ENCODE measurements at places on chromosomes 5 and 9.
A peak's percentile ranks its signal among the peaks of the same experiment; 100 is the strongest.

DNA sequence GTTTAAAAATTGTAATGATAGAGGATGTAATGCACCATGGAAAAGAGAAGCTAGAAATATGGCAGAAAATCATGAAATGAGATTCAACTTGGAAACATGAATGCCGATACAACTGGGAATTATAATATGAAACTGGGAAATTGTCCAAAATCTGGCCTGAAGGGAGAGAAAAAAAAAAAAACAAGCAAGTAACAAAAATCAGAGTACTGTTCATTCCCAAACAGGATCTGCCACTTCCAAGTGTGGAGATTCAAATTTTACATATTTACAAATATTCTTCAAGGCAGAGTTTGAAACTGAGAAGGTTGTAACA is 56.6 kb upstream of the MOCS2 start:
- no peak for DNase-seq

DNA sequence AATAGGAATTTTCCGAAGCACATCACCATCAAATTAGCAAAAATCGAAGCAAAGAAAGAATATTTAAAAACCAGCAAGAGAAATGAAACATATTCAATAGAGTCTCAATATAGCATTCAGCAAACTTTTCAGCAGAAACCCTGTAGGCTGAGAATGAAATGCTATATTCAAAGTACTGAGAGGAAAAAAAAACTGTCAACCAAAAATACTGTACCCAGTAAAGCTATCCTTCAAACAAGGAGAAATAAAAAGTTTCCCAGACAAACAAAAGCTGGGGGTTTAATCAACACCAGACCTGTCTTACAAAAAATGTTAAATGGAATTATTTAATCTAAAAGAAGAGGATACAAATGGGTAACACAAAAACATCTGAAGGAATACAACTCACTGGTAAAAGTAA is 116.0 kb downstream of the TRPM3 start:
- no peak for DNase-seq

- no peak for DNase-seq
Measured at GRCh38 chr9:34374905-34375552, 1.7 kb downstream of the MYORG start.

- peak; percentile 2 for DNase-seq
Measured at GRCh38 chr5:10288592-10289219, 19.0 kb downstream of the CMBL start.

DNA sequence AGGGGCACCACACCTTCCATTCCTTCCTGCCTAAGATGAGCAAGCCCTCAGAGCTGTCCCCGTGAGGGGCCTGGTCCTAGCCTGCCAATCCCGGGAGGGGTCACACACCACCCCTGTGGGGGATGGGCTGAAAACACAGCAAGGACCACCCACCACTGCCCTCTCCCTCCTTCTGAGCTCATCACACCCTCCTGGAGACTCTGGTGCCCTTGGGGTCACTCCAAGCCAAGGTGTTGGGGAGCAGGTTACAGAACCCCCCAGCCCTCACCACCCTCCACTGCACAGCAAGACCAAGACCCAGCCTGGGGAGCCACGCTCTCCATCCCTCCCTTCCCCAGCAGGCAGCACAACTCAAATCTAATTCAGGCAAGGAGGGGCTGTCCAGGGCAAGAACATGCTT is 60.5 kb upstream of the PPP1R26 start:
- DNase-seq: no peak

DNA sequence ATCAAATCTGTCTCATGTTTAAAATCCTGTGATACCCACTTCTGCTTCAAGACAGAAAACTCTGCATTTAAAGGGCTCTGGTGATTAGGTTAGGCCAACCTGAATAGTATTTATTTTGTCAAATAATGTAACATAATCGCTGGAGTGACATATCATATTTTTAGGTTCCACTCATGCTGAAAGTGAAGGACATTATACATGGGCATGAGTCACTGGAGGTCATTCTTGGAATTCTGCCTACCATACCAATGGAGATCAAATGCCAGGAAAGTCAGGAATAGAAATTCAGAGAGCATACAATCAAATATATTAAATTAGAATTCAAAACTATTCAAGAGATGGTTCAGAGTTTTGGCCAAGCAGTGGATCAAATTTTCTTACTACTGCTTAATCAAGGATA is 97.1 kb upstream of the PRSS3 start:
- no peak for DNase-seq

DNA sequence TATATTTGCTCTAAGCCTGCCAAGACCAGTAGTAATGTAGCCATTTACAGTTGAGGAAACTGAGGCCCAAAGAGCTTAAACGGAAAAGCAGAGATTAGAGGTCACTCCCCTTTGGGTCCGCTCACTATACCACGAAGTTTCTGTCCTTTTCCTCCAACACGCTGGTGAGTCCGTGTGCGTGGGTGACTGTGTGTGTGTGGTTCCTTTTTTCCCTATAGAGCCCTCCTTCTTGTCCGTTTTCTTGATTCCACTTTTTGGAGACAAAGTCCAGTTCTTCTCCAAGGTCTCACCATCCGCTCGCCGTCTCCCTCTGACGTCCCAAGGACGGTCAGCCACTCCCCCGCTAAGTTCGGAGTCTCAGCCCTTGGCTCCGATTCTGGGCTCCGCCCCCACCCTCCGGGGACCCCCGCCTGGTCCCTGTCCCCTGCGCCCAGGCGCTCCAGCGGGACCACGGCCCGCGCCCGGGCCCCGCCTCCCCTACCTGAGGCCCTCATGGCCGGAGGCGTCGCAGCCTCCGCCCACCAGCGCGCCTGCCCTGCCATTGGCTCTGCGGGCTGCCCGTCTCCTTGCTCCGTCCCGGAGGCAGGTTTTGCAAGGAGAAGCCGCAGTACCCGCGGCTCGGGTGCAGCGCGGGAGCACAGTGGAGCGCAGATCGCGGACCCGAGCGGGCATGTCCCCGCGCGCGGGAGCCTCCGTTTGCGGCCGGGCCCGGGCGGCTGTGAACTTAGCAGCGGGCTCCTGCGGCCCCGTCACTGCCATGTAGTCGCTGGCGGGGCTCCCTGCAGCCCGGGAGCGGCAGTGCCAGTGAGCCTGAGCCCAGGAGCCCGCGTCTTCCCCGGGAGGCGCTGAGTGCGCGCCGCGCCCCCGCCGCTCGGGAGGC is at the start of gene MAST4:
Gene MAST4 (plus strand): TSS at position 638 of the 880 bp plus-strand sequence. CDS start 263 bp downstream, outside the sequence.
- DNase-seq: no peak

- DNase-seq: no peak
Measured at GRCh38 chr9:12798066-12798770, 23.4 kb downstream of the LURAP1L start.

DNA sequence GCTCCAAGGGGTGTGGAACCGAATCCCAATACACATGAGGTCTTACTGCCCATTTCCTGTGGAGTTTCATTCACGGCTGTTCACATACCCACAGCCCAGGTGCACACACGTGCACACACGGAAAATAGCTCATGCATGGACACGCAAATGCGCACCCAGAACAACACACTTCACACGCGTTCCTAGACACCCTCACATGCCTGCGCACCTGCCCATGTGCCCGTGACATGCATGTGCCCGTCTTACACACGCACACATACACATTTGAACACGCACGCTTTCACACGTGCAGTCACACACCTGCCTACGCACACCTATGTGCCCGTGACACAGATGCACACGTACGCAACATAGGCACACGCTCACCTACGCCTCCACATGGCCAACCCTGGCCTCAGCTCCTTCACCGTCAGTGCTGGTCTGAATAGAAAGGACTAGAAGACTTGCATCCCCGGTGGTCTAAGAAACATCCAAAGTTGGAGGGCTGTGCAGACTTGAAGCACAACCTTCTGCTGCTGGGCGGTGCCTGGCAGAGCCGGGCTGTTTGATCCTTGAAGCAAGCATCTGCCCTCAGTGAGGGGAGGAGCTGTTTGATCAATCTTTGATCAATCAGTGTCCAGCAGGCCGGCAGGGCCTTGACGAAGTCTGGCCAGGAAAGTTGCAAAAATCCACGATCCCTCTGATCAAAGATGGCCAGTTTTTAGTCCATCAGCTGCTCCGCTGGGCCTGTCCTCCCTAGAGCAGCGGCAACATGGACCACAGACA is 164.7 kb downstream of the OLFM1 start:
- DNase-seq: no peak

- peak; percentile 30 for DNase-seq
Measured at GRCh38 chr5:170333161-170333910, 35.8 kb upstream of the LCP2 start.

DNA sequence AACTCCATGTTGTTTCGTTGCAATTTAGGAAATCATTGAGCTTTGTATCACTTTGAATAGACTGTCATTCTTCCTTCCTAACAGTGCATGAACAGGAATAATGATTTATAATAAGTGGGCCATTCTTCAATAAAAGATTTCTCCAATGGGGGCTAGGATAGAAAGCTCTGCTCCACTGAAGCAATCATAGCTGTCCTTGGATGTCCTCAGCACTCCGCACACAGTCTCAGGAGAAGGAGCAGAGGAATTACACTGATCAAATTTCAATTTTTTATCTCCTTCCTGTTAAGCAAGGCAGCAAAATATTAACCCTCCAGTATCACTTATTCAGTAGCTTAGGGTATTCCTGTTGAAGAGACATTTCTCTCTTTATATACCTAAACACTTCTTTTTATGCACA is 532.7 kb upstream of the ST8SIA4 start:
- DNase-seq: no peak

- DNase-seq: peak; percentile 38
Measured at GRCh38 chr5:141557681-141558136, 61.1 kb downstream of the DIAPH1 start.

DNA sequence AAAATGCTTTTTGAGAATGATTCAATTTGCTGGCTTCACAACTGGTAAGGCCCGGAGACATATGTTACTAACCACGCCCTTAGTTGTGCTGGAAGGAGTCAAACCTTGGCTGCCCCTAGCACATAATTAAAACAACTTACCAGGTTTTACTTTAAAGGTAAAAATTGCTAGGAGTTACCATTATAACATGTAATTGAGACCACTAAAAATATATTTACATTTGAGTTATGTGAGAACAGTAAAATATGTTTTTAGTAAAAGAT is 435.6 kb upstream of the CDH9 start:
- no peak for DNase-seq

DNA sequence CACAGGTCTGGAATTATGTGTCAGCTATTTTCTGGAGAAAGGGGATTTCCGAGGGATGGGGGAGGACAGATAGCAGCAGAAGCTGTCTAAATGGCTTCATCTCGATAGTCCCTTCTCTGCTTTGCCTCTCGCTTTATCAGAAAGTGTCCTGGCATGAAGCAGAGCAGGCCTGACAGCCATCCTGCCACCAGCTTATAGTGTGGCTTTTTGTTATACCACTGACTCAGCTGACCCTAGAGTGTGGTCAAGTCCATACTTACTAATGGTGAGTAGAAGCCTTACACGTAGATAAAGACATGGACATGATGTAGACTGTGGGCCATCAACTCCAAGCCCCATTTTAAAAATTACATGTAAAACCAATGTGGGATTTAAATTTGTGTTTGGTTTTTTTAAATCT is 50.0 kb downstream of the RCL1 start:
- no peak for DNase-seq

- peak; percentile 23 for DNase-seq
Measured at GRCh38 chr5:108728566-108729241, 19.0 kb upstream of the FER start.

DNA sequence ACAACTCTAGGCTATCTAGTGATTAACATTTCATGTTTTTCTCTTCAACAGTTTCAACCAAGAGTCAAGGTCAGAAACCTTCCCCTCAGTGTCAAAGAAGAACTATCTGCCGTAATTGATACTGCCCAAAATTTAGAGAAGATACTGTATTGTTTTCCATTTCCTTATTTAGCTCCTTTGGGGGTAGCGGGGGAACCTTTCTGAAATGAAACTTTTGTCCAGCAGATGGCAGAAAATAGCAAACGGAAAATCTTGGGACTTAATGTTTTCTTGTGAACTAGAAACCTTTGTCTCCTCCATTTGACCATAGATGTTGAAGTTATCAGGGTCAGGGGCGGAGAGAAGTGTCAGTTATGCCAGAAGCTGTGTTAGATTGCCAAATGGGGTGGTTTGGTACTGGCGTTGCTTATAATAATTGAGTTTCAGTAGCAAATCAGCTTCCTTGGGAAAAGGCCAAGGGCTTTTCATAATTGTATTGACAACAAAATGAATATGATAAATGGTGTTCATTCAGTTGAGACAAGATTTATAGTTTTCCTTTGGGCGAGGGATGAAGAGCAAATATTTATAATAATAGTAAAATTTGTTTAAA is 101.7 kb upstream of the TLX3 start:
- no peak for DNase-seq

DNA sequence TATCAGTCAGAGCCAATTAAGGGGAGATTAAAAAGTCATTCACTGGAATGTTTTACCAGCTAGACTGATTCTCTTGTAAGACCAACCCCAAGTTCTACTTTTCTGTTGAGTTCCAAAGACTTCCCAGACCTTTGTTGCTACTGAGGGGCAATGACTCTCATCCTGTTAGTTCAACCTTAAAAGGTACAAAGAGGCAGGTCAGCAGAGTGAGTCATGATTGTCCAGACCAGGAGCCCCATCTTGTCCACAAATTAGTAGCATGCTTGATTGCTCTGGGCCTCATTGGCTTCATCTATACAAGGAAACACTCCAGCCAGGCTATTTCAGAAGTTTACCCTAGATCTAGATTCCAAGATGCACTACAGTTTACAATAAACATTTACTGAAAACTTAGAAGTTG is 79.9 kb upstream of the IL7R start:
- no peak for DNase-seq

DNA sequence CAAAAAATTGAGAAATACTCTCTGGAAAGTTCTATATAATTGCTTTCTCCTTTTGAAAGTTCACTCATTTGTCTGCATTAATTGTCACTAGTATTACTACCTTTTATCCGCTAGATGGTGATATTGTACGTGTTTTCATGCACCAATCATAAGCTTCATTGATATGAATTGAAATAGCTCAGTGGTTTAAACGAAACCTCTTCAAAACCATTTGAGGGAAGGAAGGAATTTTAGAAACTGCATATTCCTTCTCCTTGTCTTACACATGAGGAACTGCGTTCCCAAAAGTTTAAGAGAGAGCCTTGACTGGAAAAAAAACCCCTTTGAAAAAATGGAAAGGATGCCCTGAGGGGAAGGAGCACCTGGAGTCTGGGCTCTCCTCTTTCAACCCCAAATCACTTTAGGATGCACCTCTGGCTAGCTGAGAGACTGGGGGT is 98.6 kb downstream of the YTHDC2 start:
- no peak for DNase-seq

Data from activated CD8-positive, alpha-beta memory T cell treated with anti-CD3 and anti-CD28 coated beads for 1 hour (primary cell).